HT1080 (cell line): ENCODE measurements at places on chromosomes 2 and 18. TPM values are rescaled to one million over a fixed set of nuclear protein-coding genes. Genes with fewer than 3 reads are reported as not detected.

IGFBP5 gene
- total RNA-seq = 0.10 and 0.11 TPM in 2 replicates

C2orf81 gene
- 0.37 and 2.2 TPM in 2 replicates for total RNA-seq

MAB21L4 gene
- not detected in 2 replicates for total RNA-seq

LIMS1 gene
- total RNA-seq = 92.3 and 132 TPM in 2 replicates

PCARE gene
- total RNA-seq = not detected in 2 replicates

SLC39A6 gene
- 61.7 and 72.5 TPM in 2 replicates for total RNA-seq

IKZF2 gene
- total RNA-seq = 1.6 and 2.9 TPM in 2 replicates

GPR75 gene
- 0.70 and 1.2 TPM in 2 replicates for total RNA-seq
